CD4-positive, alpha-beta T cell treated with Interleukin-2 at 100 ng/mL for 4 hours (primary cell): ENCODE measurements at places on chromosomes 6 and 20.

GRCh38 chr6:39213195-39213920 is 15.9 kb downstream of the KCNK5 start:
- no peak for DNase-seq

- peak; percentile 72 for DNase-seq
Measured at GRCh38 chr6:118893064-118893806, 717 bp upstream of the ASF1A start.

DNA sequence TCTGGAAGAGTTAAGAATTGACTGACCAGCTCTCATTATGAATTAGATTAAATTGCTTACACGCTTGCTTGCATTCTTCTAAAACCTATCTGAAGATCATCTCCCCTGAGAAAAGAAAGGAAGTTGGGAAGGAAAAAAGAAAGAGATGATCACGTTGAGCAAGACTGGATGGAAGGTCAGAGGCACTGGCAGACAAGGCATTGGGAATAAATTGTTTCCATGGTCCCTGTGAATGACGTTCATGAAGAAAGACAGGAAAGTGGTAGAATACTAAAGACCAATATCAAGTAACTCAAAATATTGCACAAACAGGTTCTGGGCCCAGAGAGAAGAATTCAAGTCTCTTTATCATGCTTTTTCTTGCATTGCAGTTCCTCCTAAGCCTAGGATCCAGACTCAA is 1045.4 kb upstream of the MAP3K7 start:
- DNase-seq = no peak

- no peak for DNase-seq
Measured at GRCh38 chr6:28400122-28400451, 540 bp upstream of the ZSCAN12 start.

GRCh38 chr6:32079566-32080290 is 29.4 kb downstream of the TNXB start:
- DNase-seq = no peak

GRCh38 chr6:88459189-88459588 is 293.0 kb upstream of the CNR1 start:
- DNase-seq = no peak

DNA sequence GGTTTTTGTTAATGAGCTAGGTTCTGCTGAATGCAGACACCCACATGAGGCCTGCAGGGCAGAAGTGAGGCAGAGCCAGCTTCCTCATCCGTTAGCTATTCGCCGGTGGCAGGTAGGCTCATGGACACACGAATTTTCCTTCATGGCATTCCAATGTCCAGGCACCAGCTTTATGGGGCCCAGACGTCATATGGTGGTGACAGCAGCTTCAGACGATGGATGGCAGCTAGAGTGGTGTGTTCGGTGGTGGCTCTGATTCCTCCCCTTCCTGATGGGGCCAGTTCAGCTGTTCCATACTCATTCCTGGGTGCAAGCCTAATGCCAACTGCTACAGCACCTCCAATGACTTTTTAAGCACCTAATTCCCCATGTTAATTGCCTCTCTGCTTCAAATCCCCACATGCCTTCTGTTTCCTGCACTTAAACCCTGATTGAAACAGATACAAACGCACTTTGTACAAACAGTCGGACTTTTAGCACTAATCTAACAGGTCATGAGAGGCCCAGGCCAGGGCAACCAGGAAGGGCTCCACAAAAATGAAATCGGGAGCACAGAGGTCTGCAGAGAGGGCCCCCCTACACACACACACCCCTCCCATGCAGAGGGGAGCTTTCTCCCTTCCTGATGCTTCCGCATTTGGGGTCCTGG is 35.7 kb upstream of the MLN start:
- no peak for DNase-seq

DNA sequence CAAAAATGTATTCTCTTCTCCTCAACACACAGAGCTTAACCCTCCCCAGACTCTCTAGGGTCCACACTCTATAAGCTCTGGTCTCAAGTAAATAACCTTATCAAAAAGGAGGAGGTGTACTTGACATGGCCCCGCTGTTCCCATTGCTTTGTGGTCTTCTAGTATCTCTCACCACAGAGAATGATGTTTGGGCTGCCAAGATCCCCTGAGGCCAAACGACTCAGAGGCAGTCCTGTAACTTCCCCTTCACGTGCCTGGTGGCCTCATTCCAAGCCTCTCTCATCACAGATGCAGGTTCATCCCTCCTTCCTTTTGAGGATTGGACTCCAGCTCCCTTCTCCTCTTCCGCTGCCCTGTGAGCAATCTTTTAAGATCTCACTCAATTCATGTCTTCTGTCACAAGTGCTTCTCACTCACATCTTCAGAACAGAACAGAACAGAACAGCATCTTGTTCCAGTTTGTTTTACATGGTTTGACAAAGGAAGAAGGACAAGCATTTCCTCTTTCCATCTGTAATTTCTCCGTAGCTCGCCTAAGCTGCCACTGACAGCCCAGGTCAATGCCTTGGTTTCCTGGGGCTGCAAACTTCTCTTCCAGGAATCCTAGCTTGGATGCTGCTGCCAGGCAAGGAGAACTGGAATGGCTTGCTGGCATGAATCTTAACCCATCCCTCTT is 541.5 kb downstream of the CD83 start:
- no peak for DNase-seq

DNA sequence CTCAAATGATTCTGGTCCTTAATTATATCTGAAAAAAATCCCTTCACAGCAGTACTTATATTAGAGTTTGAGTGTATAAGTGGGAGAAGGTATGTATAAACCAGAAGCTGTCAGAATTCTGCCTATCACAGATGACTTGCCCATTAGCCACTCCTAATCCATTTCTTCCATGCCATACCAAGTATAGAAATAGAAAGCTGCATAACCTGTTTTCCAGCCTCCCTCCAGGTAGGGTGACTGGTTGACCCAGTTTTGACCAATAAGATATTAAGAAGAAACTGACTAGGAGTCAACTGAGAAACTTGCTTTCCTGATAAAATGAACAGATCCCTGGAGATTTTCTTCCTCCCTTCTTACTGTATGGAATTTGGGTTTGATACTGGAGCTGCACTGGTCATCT is 112.2 kb upstream of the GRIK2 start:
- no peak for DNase-seq

GRCh38 chr20:36322131-36322530 is 16.0 kb downstream of the DLGAP4 start:
- no peak for DNase-seq

- no peak for DNase-seq
Measured at GRCh38 chr20:2687514-2687913, 5.1 kb upstream of the EBF4 start.

- peak; percentile 95 for DNase-seq
Measured at GRCh38 chr20:33993576-33994221, at the start of gene RALY. RALY (plus strand) TSS chr20:33993911; CDS start chr20:34072075, 78,164 bp downstream.

DNA sequence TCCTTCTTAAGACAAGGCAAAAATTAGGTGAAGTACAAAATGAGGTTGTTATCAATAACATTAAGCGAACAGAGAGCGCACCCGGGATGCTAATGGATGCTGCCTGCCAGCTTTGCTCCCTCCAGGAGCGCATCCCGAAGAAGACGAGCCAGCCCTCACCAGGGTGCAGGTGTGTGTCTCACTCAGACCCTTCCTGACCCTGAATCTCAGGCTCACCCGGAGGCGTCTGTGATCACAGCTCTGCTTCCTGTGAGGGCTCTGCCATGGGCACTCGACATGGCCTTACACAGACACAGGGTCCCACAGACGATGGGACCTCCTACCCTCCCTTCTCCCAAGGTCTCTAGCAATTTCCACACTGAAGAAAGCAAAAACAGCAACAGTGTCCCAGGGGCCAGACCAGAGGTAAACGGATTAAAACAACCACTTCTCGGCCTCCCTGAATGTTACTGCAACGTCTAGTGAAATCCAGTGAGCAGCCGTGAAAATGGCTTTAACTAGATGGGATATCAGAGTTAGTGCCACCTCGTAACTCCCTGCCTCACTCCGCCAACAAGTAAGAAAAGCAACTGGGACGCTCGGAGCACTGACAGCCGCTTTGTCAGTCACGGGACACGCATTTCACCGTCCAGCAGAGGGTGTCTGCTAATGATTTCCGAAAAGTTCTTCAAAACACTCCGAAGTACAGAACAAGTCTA is 11.7 kb downstream of the ZBTB46 start:
- DNase-seq = peak; percentile 18

DNA sequence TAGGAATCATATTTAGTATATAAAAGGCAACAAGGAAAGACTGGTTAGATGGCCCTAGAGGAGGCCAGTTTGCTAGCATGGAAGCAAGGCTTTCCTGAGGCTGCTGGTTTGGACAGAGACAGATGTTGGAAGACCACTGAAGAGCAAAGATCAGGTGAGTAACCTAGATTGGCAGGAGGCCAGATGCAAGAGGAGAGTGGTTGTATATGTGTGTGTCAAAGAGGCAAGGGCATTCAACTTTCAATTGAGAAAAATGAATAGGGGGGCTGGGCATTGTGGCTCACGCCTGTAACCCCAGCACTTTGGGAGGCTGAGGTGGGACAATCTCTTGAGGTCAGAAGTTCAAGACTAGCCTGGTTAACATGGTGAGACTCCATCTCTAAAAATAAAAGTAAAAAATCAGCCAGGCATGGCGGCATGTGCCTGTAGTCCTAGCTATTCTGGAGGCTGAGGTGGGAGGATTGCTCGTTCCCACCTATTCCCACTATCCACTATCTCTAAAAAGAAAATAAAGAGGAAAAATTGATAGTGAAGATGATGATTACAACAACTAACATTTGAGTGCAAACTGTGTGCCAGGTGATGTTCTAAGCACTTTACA is 79.8 kb downstream of the PRDM1 start:
- no peak for DNase-seq

GRCh38 chr20:19748681-19749080 is 9.4 kb upstream of the RIN2 start:
- DNase-seq = no peak

DNA sequence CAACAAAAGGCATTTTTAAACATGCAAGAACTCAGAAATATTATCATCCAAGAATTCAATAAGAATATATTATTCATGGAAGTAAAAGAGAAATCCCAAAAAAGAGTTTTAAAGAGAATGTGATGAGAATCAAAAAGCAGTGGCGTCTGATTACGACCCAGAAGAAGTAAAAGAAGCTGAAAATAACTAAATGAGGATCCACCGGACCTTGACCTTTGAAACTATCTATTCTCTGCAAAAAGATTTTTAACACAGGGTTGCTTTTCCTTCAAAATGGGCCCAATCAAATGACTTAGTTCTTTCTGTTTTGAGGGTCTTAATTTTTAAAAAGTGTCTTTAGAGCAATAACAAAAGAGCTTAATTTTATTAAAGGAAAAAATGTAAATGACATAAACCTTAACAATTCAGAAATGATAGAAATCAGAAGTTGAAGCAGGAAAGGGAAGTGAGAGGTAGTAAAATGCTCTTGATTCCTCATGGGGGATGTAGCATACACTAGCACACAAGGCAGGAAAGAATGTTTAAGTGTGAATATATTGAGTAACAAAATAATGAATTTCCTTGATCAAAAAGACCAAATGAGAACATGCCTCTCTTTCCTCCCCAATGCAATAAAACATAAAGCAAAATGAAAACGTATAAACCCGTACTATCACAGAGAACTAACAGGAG is 223.1 kb upstream of the PRDM1 start:
- DNase-seq = no peak

GRCh38 chr6:27251112-27251605 is 3.7 kb downstream of the PRSS16 start:
- peak; percentile 51 for DNase-seq

DNA sequence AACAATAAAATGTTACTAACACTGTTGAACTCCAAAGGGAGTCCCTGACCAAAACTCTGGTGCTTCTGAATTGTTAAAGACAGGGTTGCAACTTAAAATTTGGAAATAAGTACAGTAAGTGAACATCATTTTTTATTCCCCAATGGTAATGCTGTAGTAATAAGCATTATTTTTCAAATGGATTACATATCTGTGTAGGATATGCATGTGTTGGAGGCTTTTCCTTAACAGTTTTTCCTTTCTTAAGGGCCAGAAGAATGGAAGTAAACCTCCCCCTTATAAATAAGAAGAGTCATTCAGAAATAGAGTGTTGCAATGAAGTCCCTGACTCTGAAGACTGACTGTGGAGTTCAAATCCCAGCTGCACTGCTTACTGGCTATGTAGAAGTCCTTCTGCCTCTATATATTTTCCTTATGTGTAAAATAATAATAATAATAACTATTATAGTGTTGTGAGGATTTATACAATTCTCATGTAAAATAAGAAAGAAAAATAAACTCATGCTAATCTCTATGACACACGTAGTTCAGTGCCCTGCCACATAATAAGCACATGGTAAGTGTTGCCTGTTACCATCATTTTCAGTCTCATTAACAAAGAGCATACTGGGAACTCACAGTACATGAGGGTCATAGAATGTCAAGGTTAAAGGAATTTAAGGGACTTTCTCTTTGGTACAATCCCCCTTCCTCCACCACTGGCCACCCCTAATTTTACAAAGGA is 129.8 kb upstream of the SMLR1 start:
- no peak for DNase-seq

DNA sequence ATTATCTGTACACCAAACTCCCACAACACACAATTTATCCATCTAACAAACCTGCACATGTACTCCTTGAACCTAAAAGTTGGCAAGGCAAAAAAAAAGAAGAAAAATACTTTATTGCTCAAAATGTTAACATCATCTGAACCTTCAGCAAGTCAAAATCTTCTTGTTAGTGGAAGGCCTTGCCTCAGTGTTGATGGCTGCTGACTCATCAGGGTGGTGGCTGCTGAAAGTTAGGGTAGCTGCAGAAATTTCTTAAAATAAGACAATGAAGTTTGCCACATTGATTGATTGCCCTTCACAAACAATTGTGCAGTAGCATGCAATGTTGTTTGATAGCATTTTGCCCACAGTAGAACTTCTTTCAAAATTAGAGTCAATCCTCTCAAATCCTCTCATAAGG is 2.7 kb upstream of the WFDC11 start:
- no peak for DNase-seq

DNA sequence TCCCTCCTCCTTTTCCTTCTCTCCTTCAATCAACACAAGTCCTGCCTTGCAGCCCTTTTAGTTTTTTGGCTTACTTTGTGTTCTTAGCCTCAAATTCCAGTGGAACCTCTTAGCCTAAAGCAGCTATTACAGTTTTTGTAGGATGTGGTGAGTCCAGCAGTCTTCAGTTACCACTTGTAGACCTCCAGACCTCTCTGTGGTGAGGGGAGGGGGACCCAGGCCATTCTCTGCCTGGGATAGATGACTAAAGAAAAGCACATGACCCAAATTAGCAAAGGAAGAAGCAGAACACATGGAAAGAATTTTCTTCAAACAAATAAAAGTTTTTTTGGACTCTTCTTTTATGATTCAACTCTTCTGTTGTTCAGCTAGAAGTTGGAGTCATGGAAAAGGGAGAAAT is 246.5 kb downstream of the HAO1 start:
- no peak for DNase-seq

DNA sequence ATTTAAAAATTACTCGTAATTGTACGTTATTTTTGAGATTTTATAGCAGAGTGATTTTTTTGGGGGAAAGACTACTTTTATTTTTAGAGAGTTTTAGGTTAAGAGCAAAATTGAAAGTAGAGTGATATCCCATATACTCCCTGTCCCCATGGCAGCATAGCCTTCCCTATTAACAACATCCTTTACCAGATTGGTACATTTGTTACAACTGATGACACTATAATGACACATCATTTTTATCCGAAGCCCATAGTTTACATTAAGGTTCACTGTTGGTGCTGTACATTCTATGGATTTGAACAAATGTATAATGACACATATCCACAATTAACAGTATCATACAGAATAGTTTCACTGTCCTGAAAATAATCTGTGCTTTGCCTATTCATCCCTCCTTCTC is 1126.4 kb upstream of the CITED2 start:
- no peak for DNase-seq

GRCh38 chr20:48192109-48192508 is 406.8 kb upstream of the SULF2 start:
- DNase-seq = no peak
